Cardiac muscle cell (in vitro differentiated cells and primary cell): ENCODE measurements at places on chromosomes 13 and 19. TPM values are rescaled to one million over a fixed set of nuclear protein-coding genes. Genes with fewer than 3 reads are reported as not detected.

- DNase-seq, result no peak
- H3K4me3 ChIP-seq, result no peak overlapping the region
- H3K36me3 ChIP-seq, result no peaks in the 10 kb centered on the region
- no peak overlapping the region for H3K27ac ChIP-seq
- H3K27me3 ChIP-seq, result no peaks in the 10 kb centered on the region
These were observed 8.9 kb downstream of the FPR1 start for GRCh38 chr19:51742789-51743188.

DNA sequence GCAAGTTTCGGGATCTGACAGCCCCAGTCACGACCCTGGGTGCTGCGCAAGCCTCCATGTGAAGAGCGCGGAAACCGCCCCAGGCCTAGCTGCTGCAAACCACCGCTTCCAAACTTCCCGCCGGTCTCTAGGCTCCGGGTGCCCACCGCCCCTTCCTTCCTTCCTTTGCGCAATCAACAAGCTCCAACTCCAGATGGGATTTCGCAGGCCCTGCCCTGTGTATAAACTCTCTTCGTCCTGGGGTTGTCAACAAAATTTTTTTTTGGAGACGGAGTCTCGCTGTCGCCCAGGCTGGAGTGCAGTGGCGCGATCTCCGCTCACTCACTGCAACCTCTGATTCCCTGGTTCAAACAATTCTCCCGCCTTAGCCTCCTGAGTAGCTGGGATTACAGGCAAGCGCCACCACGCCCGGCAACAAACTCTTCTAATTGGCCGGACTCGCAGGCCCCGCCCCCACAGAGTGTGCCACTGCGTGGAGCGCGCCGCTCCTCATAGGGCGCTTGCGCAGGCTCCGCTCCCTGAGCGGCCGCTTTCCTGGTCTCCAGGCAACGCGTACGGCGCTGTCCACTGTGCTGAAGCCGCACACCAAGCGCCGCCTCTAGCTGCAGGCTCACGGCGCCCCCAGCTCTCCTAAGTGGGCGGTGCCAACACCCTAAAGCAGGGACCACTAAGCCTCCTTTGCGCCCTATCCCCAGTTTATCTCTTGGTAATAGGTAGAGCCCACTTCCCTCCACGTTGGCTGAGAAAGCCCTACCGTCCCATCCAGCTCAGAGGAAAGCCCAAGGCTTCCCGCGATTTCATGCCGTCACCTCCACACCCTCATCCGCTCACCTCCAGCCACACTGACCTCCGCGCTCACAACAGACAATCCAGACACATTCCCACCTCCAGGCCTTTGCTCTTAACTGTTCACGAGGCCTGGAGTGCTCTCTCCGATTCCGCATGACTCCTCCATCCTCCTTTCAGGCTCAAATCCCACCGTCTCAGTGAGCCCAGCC, 5.5 kb upstream of the QTRT1 start:
- H3K4me1 ChIP-seq, result no peaks in the 10 kb centered on the region
- peak overlapping the region; percentile 19 for H3K4me3 ChIP-seq
- H3K27me3 ChIP-seq, result no peaks in the 10 kb centered on the region
- peaks cover 7% of the 10 kb centered on the region for H3K36me3 ChIP-seq
- peak; percentile 99 for DNase-seq
- H3K27ac ChIP-seq, result no peak overlapping the region

The SIGLEC11 gene
- total RNA-seq, result 0.03 TPM in 1 of 2 replicates, not detected in the other

- H3K4me3 ChIP-seq, result no peak overlapping the region
- no peaks in the 10 kb centered on the region for H3K27me3 ChIP-seq
- peaks cover 60% of the 10 kb centered on the region for H3K36me3 ChIP-seq
- no peak for DNase-seq
- H3K27ac ChIP-seq, result no peak overlapping the region
These were observed 22.0 kb upstream of the STOML3 start for GRCh38 chr13:39012608-39013007.

The C19orf73 gene
- total RNA-seq, result 2.1 and 12.5 TPM in 2 replicates

GRCh38 chr19:50909240-50910070, 1.7 kb downstream of the KLK4 start:
- no peak overlapping the region for H3K27ac ChIP-seq
- H3K4me3 ChIP-seq, result no peak overlapping the region
- DNase-seq, result peak; percentile 87
- H3K4me1 ChIP-seq, result no peaks in the 10 kb centered on the region
- no peaks in the 10 kb centered on the region for H3K36me3 ChIP-seq
- peaks cover 74% of the 10 kb centered on the region for H3K27me3 ChIP-seq

DNA sequence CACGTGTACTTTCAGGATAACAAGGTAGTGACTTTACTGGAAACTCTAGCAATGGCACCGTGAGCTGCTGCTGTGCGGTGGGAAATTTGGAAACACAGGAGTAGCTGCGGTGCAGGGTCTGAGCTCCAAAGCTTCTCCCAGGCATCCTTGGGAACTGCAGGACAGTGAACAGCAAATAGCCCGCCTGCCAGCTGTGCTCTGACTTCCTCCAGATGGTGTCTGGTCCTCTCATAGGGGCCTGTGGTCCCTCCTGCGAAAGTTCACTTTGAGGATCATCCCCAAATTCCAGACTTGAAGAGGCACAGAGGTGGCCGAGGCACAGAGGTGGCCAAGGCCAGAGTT, 287.3 kb upstream of the MAB21L1 start:
- H3K27me3 ChIP-seq, result no peaks in the 10 kb centered on the region
- H3K27ac ChIP-seq, result no peak overlapping the region
- H3K36me3 ChIP-seq, result no peaks in the 10 kb centered on the region

- H3K4me3 ChIP-seq, result no peak overlapping the region
- H3K27ac ChIP-seq, result no peak overlapping the region
- no peak for DNase-seq
These were observed 138.2 kb downstream of the PIBF1 start for GRCh38 chr13:72920097-72920496.

DNA sequence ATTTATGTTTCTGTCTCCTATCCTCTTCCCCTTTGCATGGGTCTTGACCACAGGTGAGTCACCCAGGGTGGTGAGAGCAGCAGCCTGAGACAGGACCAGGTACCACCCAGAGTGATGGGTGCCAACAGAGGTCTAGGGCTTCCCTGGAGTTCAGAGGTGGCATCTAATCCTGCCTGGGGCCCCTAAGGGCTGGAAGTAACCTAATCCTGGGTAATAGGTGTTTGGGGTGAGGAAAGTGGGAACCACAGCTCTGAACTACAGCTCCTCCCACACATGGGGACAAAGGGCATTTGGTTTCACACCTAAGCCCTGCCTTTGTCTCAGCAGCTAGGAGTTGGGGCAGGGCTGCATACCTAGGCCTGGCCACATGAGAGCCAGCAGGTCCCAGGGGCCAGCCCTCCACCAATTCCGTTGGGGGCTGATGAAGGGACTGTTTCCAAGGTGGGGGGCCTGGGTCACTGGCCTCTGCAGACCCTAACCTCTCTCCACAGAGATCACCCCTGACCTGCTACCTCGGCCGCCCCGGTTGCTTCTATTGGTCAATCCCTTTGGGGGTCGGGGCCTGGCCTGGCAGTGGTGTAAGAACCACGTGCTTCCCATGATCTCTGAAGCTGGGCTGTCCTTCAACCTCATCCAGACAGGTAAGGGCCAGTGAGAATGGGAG, 8.0 kb downstream of the SPHK2 start:
- no peaks in the 10 kb centered on the region for H3K36me3 ChIP-seq
- H3K4me3 ChIP-seq, result no peak overlapping the region

GRCh38 chr13:47875201-47875600, 125.9 kb downstream of the SUCLA2 start:
- no peaks in the 10 kb centered on the region for H3K36me3 ChIP-seq
- no peaks in the 10 kb centered on the region for H3K4me1 ChIP-seq
- no peak for DNase-seq
- H3K27me3 ChIP-seq, result no peaks in the 10 kb centered on the region

The APLP1 gene
- 126 and 134 TPM in 2 replicates for total RNA-seq

DNA sequence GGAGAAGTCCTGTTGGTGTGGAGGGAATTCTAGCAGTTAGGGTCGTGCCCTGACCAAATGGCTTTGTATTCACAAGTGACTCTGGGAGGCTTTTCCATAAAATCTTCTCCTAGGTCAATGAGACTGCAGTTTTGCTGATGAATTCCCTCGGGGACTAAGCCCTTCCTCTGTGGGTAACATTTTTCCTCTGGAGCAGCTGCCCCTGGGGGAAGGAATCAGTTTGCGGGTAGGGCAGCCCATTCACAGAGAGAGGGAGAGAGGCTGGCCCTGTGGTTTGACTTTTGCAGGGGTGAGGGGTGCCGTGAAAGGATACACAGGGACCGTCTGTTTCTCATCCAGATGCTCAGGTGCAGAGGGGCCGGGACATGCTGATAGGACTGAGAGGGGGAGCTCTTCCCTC, 67.3 kb downstream of the ERICH6B start:
- no peak overlapping the region for H3K4me3 ChIP-seq
- H3K4me1 ChIP-seq, result no peaks in the 10 kb centered on the region
- no peak for DNase-seq
- no peaks in the 10 kb centered on the region for H3K27me3 ChIP-seq
- no peak overlapping the region for H3K27ac ChIP-seq

The SLC10A2 gene
- total RNA-seq, result not detected in 2 replicates

The CCL25 gene
- not detected in 2 replicates for total RNA-seq

DNA sequence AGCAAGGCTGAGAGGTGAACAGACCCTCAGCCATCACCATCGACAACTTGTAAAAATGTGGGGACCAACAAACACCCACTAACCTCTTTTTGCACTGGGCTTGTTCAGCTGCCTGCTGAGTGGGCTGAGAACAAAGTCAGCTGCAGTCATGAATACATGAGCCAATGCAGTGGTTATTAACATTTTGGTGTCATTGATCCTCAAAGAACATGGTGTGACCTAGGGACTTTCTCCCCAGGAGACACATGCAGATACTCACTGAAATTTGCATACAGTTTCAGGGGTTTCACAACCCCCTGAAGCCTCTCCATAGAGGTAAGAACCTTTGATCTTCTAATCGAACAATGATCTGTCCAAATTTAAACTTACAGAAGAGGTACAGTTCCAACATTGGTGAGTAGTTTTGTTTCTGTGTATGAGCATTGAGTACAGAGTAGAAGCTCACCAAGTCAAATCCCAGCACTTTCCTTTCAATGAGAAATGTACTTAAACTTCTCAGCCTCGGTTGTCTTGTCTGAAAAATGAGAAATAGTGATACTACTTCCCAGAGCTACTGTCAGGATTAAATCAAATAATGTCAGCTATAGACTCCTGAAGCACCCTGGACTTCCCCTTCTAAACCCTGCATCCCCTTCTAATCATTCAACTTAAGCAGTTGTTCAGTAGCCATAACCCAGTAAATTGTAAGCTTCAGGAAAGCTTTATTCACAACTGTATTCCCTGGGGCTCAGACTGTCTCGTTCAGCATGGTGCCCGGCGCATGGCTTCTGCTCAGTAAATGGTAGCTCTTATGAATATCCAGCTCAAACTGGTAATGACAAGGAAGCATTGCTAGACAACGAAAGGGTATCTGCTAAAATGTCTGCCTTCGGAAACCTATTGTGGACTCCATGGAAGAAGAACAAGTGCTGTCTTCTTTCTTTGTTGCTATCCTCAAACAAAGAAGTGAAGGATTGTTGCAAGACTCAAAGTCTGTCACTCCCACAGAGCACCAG, 148.7 kb downstream of the FOXO1 start:
- no peak overlapping the region for H3K27ac ChIP-seq
- no peaks in the 10 kb centered on the region for H3K4me1 ChIP-seq
- H3K27me3 ChIP-seq, result no peaks in the 10 kb centered on the region
- no peak for DNase-seq

DNA sequence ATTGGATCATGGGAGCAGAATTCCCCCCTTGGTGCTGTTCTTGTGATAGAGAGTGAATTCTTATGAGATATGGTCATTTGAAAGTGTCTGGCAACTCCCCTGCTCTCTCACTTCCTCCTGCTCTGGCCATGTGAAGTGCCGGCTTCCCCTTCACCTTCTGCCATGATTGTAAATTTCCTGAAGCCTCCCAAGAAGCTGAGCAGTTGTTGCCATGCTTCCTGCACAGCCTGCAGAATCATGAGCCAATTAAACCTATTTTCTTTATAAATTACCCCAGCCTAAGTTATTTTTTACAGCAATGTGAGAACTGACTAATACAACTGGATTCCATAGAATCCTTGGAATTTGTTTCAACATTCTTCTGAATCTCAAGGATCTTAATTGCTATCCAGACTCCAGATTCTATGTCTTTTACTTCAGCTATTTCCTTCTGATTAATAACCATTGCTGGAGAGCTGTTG, 328.1 kb downstream of the SLITRK5 start:
- H3K36me3 ChIP-seq, result no peaks in the 10 kb centered on the region
- no peak overlapping the region for H3K27ac ChIP-seq
- no peaks in the 10 kb centered on the region for H3K4me1 ChIP-seq

The CEACAM16 gene
- total RNA-seq, result not detected in 2 replicates

The ACER1 gene
- not detected in 2 replicates for total RNA-seq

The FFAR1 gene
- not detected in 2 replicates for total RNA-seq

DNA sequence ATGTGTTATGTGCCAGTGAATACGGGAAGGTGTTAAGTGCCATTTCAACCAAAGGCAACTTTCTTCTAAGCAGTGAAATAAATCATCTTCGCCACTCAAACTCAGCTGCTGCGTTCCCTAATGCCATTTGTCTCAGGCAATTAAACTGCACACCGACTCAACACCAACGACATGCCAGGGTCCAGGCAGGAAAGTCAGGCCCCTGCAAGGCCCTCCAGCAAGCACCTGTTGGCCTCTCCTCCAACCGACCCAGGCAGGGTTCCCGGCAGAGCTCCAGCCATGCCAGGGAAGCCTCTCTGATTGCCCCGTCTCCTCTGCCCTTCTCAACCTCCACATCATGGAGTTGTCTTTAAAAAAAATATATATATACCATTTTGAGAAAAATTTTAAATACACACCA, 21.8 kb downstream of the SAFB2 start:
- H3K4me1 ChIP-seq, result no peaks in the 10 kb centered on the region
- H3K36me3 ChIP-seq, result peaks cover 85% of the 10 kb centered on the region

DNA sequence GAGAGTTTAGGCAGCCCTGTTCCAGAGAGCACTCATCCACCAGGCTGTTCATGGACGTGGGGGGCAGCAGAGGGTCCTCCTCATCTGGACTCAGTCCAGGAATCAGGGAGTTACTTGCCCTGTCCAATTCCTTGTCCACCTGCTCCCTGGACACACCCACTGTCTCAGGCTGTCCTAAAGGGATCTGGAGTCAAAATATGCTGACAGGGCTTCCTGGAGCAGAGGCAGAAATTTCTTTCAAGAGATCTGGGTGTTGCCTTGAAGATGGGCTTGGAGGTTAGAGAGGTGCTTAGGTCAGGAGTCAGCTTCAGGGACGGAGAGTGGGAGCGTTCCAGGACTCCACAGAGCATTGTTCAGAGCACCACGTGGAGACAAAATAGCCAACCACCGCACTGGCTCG, 65.8 kb upstream of the SHISA2 start:
- no peaks in the 10 kb centered on the region for H3K4me1 ChIP-seq
- H3K27ac ChIP-seq, result no peak overlapping the region
- no peaks in the 10 kb centered on the region for H3K36me3 ChIP-seq

- no peak overlapping the region for H3K4me3 ChIP-seq
- no peaks in the 10 kb centered on the region for H3K36me3 ChIP-seq
- no peak overlapping the region for H3K27ac ChIP-seq
- peaks cover 58% of the 10 kb centered on the region for H3K27me3 ChIP-seq
- no peak for DNase-seq
These were observed 51.0 kb downstream of the SOX1 start for GRCh38 chr13:112117955-112118302.

- H3K27ac ChIP-seq, result no peak overlapping the region
- peaks cover 22% of the 10 kb centered on the region for H3K4me1 ChIP-seq
- no peaks in the 10 kb centered on the region for H3K36me3 ChIP-seq
- no peak for DNase-seq
These were observed 18.5 kb downstream of the KLF2 start for GRCh38 chr19:16343156-16343555.
